ENCODE measurements at places on chromosomes 16 and 17.

- no peak for DNase-seq
Observed at GRCh38 chr16:75506574-75506973, 11.3 kb upstream of the CHST6 start.

DNA sequence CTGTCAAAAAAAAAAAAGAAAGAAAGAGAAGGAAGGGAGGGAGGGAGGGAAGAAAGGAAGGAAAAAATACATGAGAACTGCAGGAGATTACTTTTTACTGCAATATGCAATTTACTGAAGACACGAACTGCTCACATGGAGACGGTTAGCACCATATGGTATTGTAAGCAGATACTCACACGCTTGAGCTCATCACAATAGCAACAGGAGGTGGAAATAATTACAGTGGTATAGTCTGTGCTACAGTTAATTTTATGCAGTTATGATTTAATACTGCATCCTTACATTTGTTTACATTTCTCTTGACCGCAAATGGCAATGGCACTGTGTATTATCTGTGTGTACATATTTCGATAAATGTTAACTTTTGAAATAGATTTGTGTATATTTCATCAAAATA lies 21.4 kb upstream of the SLC46A1 start:
- no peak for DNase-seq

GRCh38 chr17:73823684-73824083 lies 179.4 kb upstream of the SDK2 start:
- no peak for DNase-seq

GRCh38 chr17:56424005-56424404 lies 169.5 kb upstream of the NOG start:
- no peak for DNase-seq

DNA sequence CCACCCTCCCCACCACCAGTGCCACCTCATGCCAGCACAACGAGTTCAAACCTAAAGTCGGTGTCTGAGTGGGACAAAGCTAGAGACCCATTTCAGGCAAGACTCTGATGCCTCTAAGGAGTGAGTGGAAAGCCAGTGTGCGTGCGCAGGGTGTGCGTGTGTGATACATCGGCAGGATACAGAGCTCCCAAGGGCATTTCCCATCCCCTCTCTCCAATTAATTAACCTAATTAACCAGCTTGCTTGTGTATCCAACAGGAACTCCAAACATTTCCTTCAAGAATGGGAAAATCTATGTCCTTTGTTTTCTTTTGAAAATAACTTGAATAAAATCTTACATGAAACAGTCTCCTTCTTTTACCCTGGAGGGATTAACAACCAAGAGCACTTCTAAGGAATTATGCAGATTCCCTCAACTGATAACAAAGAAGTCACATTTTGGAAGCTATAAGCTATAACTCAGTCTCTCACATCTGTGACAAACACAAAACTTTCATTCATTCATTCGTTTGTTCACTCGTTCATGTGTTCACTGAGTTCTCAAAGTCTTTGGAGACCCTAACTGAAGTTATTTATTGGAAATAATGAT lies 9.9 kb downstream of the ATPAF2 start:
- DNase-seq: no peak

- DNase-seq: peak; percentile 58
Observed at GRCh38 chr17:35433075-35433894, 985 bp upstream of the SLFN12 start.

GRCh38 chr16:6827931-6828330 lies 504.7 kb upstream of the RBFOX1 start:
- no peak for DNase-seq

DNA sequence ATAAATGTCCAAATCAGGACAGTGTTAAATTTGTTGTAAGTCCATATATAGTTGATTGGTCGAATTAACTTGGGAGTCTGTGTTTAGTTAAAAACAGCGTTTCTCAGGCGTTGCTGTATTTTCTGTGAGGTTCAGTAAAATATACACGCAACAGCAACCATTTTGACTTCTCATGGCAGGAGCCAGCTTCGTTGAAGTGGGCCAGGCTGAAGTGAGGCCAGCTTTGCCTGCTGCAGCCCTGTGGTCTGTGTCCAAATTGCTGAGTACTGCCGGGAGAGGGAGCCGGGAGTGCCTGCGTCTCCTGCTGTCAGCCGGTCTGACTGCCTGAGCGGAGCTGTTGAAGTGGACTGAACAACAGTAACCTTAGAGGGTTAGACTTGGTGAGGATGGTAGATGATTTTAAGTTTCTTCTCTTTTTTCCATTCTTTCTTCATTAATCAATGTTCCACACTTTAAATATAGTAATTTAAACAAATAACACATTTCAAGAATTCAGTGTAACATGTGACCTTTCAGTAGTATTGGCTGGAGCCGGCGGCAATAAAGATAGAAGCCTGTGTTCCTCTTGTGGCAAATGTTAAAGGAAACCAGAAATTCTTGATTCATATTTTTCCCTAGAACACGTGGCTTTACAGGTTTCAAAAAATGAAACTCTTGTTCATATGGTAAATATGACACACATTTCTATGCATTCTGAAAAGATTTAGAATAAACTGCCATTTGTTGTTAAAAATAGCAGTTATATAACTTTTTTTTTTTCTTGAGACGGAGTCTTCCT lies 37.0 kb upstream of the ZNF750 start:
- DNase-seq: no peak

DNA sequence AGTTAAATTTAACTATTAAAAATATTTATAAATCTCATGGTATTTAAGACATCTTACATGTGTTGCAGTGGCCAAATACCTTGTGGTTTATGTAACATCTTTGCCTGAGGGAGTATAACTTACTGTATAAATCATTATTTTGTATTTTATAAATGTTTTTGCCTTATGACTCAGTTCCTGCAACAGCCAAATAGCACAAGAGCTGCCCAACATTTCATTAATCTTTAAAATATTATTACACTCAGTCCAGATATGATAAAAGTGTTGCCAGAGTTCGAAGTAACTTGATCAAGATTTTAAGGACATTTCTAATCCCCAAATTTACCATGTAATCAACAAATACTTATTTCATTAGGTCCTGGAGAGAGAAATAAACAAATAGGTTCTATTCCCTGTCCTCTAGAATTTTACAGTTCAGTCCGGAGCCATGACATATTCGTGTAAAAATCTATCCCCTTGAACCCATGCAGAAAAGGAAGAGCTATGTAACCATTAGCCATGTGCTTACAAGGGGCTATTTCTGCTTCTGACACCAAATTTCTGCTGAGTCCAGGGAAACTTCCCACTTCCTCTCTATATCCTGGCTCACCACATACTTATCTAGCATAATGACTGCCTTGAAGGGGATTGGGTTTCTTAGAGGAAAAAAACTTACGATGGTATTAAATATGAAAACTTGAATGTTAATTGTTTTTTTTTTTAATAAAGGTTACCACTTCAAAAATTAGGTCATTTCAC lies 44.0 kb downstream of the IRX6 start:
- DNase-seq: no peak

Data from stimulated activated naive CD8-positive, alpha-beta T cell treated with anti-CD3 and anti-CD28 coated beads, Interleukin-15, amount 100 ng/mL, for 72 hours (primary cell).